ENCODE measurements at places on chromosomes 3 and 15.

GRCh38 chr15:89812011-89812846, 2.4 kb downstream of the ANPEP start:
- no peak for DNase-seq

DNA sequence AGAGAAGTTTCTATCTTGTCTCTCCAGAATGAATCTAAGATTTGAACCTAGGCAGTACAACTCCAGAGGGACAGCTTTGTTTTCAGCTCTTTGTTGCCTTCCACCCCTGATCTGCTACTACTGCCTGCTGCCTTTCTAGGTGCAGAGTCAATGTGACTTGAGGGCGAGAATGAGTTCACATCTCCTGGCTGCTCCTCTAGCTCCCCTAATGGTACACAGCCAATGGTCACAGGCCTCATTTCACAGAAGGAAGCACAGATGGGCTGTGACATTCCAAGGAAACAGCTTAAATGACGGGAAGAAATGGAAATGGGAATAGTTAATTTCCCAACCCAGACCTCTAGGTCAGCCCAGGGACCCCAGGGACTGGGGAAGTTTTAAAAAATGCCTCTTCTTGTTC, 32.4 kb downstream of the FAM43A start:
- DNase-seq: no peak

DNA sequence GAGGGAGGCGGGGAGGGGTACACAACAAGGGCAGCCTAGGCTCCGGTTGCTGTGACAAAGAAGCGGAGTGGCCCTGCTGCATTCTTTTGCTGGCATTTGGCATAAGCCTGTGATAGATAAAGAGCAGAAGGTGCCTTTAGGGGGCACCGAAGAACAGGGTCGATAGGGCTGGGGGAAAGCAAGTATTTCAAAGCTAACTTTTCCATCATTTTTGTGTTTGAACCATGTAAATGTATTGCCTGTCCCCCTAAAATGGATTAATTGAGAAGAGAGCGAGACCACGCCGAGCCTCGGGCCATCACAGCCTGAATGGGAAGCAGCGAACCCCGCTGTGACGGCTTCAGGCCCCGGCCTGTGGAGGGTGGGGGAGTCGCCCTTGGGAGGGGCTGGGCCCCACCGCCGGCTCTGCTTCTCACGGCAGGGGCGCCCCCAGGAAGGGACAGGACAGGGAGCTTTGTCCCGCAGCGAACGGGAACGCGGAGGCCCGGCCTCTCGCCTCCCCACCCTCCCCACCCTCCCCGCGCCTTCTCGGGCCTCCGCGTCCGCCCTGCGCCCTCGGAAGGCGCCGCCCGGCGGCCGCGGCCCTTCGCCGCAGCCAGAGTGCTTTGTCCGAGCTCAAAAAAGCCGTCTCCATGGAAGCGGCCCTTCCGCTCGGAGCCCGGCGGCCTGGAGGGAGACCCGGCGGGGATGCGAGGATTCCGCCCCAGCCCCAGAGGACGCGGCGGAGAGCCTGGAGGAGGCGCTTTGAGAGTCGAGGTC, 32.4 kb upstream of the ALDH1L1 start:
- no peak for DNase-seq

GRCh38 chr3:106184540-106185457, 316.0 kb upstream of the CBLB start:
- DNase-seq: no peak

GRCh38 chr15:63663906-63664305, 66.7 kb downstream of the FBXL22 start:
- DNase-seq: no peak

- DNase-seq: no peak
Observed at GRCh38 chr3:50491023-50491422, 12.4 kb downstream of the CACNA2D2 start.

DNA sequence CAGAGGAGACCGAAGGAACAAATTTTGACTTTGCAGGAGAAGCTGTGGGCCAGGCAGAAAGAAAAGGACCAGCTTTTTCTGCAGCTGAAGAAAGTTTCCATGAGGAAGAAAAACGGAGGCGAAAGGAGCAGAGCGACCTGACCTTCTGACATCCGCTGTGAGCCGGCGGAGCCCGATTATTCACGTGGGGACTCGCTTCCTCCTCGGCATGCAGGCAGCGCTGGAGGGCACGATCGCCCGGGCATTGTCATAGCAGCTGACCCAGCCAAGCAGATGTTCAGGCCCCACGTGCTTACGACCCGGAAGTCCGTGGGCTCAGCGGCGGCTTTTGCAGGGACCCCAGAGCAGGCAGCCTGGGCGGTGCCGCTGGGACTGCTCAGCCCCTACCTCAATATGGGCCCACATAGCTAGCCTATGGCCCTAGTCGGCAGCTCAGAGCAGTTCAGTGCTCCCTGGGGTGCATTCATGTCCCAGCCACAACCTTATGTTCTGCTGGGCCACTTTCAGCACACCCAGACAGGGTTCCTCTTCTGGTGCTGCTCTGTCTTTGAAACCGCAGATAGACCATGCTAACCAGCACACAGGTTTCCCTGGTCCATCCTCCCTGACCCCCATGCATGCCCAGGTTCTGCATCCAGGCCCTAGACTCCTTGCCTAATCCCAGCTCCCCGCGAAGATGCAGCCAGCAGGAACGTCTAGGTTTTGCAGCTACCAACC, 10.5 kb upstream of the EIF4A2 start:
- DNase-seq: peak; percentile 59
